ENCODE measurements at places on chromosomes 3 and 15.

DNA sequence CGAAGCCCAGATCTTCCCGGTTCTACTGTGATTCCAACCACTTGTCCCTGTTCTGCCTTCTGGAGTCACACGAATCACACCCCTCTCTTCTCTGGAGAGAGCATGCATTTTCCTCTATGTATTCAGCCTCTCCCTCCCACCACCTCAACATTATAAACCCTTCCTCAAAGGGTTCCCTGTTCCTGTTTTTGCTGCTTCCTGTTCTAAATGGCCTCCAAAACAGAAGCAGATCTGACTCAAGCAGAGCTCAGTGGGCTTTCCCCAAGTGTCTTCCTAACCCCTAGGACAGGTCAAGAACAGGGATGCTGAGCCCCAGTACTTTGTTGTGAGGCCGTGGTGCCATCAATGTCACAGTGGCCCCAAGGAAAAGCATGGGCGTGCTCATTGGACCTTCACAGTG, 75.7 kb upstream of the ARNT2 start:
- peaks cover 7% of the 10 kb centered on the region for H3K27me3 ChIP-seq
- no peak for DNase-seq
- H3K4me3 ChIP-seq: no peak overlapping the region
- H3K4me1 ChIP-seq: no peaks in the 10 kb centered on the region

DNA sequence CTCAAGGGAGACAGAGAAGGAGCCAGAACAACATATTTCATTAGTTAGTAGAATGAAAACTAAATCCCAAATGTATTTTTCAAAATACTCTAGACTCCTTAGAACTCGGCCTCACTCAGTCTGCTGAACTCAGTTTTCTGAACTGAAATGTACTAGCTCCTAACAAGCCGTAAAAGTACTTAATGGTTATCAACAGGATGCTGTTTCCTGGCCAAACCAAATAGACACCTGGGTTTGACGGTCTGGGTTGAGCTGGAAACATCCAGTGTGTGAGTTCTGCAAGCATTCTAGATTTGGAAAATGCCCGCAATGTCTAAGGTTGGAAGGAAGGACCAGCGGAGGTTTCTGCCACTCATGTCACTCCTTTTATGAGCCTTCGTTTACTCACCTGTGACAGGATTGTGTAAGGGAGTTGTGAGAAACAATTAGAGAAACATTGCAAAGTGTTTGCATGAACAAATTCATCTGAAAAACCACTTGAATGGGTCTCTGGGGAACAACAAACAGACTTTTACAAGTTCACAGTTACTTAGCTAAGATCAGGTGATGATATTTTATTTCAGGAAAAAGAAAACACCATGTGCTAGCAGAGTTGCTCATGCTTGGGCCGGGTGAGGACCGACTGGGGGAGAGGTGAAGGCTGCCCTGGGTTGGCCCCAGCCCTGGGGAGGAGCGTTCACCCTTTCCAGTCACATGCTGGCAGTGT, 151.0 kb downstream of the ALDH1A2 start:
- no peak overlapping the region for H3K4me3 ChIP-seq
- no peaks in the 10 kb centered on the region for H3K36me3 ChIP-seq
- H3K27me3 ChIP-seq: no peaks in the 10 kb centered on the region
- H3K4me1 ChIP-seq: no peaks in the 10 kb centered on the region
- H3K27ac ChIP-seq: no peak overlapping the region
- DNase-seq: no peak

- peaks cover 26% of the 10 kb centered on the region for H3K4me1 ChIP-seq
- no peak overlapping the region for H3K27ac ChIP-seq
- peak; percentile 50 for DNase-seq
Measured at GRCh38 chr15:39874890-39875549, 45.0 kb downstream of the GPR176 start.

GRCh38 chr15:33908406-33908805, 59.9 kb upstream of the CHRM5 start:
- peak; percentile 81 for DNase-seq
- H3K27me3 ChIP-seq: no peaks in the 10 kb centered on the region
- H3K36me3 ChIP-seq: no peaks in the 10 kb centered on the region
- peaks cover 40% of the 10 kb centered on the region for H3K4me1 ChIP-seq
- peak overlapping the region; percentile 3 for H3K4me3 ChIP-seq

GRCh38 chr3:195895861-195896360, 12.4 kb downstream of the TNK2 start:
- no peaks in the 10 kb centered on the region for H3K36me3 ChIP-seq
- no peaks in the 10 kb centered on the region for H3K27me3 ChIP-seq
- peak overlapping the region; percentile 73 for H3K4me3 ChIP-seq
- H3K27ac ChIP-seq: peak overlapping the region; percentile 85
- peak; percentile 70 for DNase-seq
- H3K4me1 ChIP-seq: peaks cover 35% of the 10 kb centered on the region
